ENCODE measurements at places on chromosomes 11 and 22.

GRCh38 chr11:14240221-14240620, 118.8 kb downstream of the RRAS2 start:
- DNase-seq, result no peak

- no peak for DNase-seq
Observed at GRCh38 chr11:103395612-103396011, 286.4 kb downstream of the DYNC2H1 start.

GRCh38 chr22:42553475-42554361, at the start of gene SERHL2:
Gene SERHL2 (plus strand): TSS chr22:42553956. CDS start chr22:42554021, 65 bp downstream.
- peak; percentile 86 for DNase-seq

DNA sequence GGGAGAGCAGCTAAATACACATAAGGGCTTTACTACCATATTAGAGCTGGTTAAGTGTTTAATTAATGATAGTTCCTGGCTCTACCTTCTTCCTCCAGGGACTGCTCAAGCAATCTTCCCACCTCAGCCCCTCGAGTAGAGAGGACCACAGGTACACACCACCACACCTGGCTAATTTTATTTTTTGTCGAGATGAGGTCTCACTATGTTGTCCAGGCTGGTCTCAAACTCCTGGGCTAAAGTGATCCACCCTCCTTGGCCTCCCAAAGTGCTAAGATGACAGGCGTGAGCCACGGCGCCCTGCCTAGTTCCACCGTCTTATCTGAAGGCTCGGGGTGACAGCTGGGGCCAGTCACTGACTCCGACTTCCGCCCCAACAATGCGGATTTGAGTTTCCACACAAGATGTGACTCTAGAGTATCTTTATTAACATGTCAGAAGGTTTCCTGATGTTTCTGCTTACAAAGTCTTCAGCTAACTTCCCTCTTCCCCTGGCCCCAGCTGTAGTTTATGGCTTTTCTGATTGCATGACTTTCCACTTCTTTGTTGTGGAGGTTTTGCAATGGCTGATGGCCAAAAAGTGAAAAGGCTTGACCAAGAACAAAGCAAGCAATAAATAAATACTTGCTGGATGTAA, 16.8 kb downstream of the TPST2 start:
- DNase-seq, result peak; percentile 41

- DNase-seq, result no peak
Observed at GRCh38 chr11:58507355-58507754, 550 bp downstream of the OR5B21 start.

DNA sequence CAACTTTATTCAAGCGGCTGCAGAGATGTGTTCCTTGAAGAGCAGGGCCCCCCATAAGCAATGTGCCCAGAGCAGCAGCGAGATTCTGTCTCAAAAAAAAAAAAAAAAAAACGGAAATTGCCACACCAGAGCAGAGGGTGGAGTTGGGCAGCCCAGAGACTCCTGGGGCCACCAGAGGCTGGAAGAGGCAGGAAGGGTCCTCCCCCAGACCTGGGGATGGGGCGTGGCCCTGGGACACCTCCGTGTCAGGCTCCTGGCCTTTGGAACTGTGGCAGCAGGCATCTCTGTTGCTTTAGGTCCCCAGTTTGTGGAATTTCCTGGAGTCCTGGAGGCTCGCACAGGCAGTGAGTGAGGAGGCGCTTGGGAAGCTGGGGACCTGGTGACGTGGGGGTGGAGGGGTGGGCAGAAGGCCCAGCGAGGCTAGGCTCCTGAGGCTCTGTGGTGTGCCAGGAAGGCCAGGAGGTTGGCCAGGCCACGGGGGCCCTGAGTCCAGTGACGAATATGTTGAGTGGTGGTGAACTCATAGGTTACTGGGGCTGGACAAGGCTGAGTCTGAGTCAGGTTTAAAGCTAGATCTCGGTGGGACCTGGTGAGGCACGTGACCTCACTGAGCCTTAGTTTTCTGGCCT, 735.6 kb downstream of the BRD1 start:
- no peak for DNase-seq

DNA sequence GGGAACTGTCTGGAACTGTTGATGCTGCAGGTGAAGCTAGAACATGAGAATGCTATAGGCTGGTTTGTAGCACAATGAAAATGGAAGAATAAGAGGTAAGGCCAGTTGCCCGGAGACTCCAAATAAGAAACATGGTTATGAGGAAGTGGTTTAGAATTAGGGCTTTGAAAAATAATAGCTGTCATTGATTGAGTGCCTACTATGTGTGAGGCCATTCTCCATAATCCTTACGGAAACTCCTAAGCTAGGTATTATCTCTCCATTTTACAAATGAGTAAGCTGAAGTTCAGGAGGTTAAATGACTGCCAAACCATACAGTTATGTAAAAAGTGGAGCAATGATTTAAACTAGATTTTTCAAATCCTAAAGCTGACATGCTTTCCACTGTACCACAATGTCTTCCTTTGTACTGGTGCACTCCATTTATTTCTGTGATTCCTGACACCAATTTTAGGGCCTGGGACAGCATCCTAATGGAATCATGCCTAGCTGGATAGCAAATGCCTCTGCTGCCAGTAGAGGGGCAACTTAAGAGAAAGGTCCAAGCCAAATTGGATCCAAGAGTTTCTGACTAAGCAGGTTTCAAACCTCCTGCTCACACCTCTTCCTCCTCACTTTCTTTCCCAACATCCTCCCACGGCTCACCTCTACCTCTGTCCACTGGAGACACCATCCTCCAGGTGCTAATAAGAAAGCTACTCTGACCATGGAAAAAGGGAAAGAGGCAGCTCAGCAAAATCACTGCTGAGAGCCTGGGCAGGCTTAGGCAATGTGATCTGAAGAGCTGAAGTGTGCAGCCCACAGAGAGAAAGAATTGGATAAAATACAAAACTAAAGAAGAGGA, 46.9 kb upstream of the PICALM start:
- DNase-seq, result no peak

GRCh38 chr22:48721395-48721669, 1106.3 kb downstream of the BRD1 start:
- no peak for DNase-seq

GRCh38 chr11:104339380-104339831, 175.5 kb upstream of the PDGFD start:
- DNase-seq, result no peak

- no peak for DNase-seq
Observed at GRCh38 chr11:104075706-104076105, 39.3 kb downstream of the DDI1 start.

DNA sequence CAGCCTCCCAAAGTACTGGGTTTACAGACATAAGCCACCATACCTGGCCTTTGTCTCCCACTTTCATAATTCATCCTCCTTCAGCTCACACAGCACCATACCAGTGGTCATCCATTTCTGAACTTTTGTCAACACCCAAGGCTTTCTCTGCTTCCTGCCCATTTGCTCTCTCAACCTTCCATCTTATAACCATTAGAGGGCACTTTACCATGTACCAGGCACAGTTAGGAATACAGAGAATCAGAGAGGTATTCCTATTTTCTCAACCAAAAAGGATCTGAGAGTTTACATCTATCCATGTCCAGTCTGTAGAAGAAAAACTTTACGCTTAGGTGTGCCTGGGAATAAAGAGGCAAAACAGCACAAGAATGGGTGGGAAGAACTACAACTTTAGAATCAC, 397.6 kb downstream of the BUD13 start:
- no peak for DNase-seq

- no peak for DNase-seq
Observed at GRCh38 chr11:29957431-29957830, 59.4 kb downstream of the KCNA4 start.

GRCh38 chr22:41565403-41566054, 4.7 kb downstream of the CSDC2 start:
- DNase-seq, result no peak

DNA sequence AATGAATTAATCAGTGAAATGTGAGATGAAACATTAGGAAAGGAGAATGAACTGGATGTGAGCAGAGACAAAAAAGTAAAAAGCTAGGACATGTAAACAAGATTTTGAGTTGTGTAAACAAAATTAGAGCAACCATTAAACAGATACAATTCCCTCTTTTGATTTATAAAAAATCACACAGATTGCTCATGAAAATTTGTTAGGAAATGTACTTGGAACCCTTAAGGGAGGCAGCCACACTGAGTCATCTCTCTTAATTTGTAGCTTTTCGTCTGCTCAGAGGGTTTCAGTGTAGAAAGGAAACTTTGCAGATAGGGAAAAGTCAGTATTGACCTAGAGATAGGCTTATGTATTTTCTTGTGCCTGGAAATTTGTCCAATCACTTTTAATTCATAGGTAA, 49.6 kb upstream of the ME3 start:
- DNase-seq, result no peak

GRCh38 chr22:33012833-33013450, 45.2 kb downstream of the SYN3 start:
- DNase-seq, result no peak

DNA sequence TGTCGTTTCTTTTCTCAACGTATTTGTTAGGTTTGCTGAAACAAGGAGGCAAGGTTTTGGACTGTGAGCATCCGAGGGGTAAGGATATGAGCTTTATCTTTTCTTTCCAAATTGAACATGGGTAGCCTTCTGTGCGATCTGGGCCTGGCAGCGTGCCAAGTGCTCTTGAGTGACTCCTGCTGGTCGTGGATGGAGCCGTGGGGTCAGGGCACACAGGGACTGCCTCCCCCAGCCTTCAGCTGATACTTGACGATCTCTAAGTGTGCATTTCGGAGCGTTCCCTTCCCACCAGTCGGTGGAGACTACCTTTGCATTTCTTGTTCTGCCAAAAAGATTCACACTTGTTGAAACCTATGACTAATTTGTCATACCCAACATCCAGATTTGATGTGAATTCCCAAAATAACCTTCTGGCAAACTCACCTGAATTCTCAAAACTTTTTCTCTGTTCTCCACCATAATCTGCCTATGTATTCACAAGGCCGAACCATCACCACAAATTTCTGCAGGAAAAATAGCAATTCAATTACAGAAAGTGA, 40.1 kb upstream of the CLMP start:
- DNase-seq, result no peak

DNA sequence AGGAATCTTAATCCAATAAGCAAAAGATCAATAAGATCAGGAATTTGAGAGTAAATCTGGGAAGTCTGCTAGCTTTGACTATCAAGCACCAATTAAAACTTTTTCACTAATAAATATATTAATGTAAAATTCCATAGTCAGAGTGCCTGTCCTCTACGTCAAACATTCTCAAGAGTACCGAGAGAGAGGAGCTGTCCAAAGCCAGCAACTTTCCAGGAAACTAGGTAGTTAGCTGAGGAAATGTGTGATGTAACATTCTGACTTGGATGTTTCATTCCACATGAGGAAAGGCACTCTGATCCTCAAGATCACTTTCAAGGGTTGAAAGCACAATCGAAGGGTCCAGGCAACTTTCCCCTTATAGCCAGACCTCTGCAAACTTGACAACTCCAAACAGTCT, 113.2 kb downstream of the STK33 start:
- no peak for DNase-seq

DNA sequence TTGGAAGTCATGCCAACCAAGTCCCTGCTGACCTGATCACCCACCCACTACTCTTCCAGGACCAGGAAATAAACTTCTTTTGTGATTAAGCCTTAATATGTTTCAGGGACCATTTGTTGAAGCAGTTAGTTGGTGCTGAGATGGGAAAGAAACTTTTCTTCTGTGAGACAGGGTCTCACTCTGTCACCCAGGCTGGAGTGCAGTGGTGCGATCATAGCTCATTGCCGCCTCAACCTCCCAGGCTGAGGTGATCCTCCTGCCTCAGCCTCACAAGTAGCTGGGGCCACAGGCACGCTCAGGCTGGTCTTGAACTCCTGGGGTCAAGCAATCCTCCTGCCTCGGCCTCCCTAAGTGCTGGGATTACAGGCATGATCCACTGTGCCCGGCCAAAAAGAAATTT, 10.6 kb downstream of the SUSD2 start:
- no peak for DNase-seq

DNA sequence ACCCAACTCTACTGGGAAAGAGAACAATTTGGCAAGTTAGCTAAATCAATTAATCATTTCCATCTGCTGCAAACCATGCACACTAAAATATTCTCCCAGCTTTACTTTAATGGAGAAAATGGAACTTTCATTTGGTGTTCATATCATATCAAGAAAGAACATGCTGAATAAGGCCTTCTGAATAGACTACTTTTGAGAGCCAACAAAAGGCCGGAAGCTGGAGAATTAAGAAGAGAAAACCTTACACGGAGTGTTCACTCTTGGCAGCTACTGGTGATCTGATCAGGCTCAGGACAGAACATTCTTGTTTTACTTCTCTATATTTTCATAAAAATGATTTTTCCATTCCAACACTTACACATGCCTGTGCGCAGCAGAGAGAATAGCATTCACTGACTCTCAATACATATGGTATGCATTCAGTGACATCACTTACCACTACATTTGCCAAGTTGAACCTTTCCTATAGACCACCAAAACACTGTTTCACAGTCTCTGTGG, 165.3 kb downstream of the TTC28 start:
- DNase-seq, result peak; percentile 16

GRCh38 chr11:69983897-69984438, 94.1 kb upstream of the ANO1 start:
- no peak for DNase-seq

GRCh38 chr11:58968251-58968711, 29.0 kb downstream of the GLYATL1 start:
- DNase-seq, result no peak

DNA sequence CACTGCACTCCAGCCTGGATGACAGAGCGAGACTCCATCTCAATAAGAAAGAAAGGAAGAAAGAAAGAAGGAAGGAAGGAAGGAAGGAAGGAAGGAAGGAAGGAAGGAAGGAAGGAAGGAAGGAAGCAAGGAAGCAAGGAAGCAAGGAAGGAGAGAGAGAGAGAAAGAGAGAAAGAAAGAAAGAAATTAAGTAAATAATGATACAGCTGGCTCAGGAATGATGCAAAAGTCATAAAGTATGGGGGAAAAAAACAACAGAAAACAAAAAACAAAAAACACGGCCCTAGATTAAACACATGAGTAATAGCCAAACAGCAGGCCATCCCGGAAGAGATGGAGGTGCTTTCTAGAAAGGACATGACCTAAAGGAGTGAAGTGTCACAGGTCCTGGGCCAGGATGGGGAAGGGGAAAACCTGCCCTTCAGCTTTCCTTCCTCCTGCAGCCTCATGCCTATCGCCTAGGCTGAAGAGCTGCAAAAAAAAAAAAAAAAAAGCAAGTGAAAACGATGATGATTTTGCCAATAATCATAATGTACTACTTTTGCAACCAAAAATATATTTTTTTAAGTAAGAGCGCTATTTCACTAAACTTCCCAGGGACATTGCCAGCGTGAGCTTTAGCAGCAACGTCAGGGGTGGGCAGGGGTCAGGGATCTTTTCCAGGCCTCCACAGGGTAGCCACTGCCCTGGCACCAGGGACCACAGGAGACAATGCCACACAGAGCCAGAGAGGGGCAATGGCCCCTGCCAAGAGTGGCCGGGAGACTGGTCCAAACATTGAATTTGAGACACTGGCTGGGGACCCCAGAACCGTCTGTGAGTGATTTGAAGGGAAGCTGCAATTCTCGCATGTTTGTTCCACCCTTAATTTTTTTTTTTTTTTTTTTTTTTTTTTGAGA, 28.2 kb upstream of the TMPRSS4 start:
- DNase-seq, result no peak

GRCh38 chr11:69491071-69492031, 9.9 kb downstream of the LINC01488 start:
- DNase-seq, result no peak

GRCh38 chr11:45041596-45041995, 90.9 kb upstream of the TP53I11 start:
- DNase-seq, result no peak

- no peak for DNase-seq
Observed at GRCh38 chr11:2963761-2964160, 28.4 kb downstream of the NAP1L4 start.

Data from hippocampal formation (tissue), 2 donors.